ENCODE measurements at places on chromosomes 2 and 18.

- peak; percentile 7 for DNase-seq
Observed at GRCh38 chr2:29309090-29310029, 194.1 kb downstream of the CLIP4 start.

DNA sequence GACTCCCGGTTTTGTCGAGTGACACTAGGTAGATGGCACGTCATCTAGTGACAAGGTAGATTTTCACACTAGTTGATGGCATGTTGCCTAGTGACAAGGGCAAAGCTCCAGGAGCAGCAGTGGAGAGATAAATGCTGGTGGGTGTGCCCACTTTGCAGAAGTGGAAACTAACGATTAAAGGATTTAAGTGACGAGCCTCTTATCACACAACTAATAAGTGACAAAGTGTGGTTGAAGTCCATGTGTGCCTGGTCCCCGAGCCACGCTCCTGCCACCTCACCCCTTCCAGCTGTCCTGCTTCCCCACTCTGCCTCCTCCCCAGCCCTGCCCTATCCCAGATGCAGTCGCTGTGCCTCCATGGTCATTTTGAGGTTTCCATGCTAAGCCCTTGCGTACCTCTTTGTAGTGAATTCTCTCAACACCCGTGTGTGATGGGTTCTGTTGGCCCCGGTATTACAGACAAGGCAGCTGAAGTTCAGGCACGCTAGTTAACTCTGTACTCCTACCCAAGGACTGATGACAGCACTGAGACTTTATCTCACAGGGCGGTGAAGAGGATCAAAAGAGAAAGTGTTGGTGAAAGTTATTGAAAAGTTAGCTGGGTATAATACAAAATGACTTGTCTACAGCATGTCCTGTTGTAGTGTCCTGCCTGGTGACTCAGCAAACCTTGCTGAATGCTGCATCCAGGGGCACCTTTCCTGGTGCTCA is 113.4 kb upstream of the GLI2 start:
- no peak for DNase-seq

DNA sequence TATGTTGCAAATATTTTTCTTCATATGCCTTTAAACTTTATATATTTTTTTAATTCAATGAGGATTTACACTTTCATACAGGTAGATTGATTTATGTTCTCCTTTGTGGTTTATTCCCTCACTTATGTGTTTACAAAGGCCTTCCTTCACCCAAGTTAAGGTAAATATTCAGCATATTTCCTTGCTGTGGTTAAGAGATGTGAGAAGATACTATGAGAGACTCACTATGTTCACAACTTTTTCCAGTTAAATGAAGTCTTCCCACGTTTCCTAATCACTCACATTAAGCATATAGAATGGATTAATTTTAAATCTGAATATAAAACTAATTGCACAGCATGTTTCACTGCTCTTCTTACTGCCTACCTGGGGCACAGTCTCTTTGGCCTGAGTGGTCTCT is 597 bp downstream of the PECR start:
- DNase-seq: no peak

- DNase-seq: no peak
Observed at GRCh38 chr2:203871371-203871983, 3.9 kb downstream of the CTLA4 start.

GRCh38 chr2:9313443-9313842 is 106.8 kb downstream of the ASAP2 start:
- no peak for DNase-seq

DNA sequence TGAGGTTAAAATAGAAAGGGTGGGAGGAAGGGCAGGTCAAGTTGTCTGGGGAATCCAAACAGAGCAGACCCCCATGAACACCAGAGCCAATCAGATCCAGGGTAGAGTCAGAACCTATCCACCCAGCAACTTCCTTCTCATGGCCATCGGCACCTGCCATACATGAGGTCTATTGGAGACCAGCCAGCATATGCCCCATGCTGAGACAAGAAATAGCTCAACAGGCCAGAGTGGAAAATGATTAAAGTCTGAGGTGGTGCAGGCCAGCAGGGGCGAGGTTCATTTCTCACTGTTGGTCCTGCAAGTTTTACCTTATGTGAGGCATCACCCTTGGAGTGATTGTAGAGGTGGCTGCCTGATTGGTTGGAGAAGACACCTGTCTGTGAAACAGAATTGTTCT is 89.2 kb downstream of the LONRF2 start:
- DNase-seq: no peak

GRCh38 chr18:3281456-3282400 is 19.8 kb downstream of the MYL12B start:
- DNase-seq: no peak

DNA sequence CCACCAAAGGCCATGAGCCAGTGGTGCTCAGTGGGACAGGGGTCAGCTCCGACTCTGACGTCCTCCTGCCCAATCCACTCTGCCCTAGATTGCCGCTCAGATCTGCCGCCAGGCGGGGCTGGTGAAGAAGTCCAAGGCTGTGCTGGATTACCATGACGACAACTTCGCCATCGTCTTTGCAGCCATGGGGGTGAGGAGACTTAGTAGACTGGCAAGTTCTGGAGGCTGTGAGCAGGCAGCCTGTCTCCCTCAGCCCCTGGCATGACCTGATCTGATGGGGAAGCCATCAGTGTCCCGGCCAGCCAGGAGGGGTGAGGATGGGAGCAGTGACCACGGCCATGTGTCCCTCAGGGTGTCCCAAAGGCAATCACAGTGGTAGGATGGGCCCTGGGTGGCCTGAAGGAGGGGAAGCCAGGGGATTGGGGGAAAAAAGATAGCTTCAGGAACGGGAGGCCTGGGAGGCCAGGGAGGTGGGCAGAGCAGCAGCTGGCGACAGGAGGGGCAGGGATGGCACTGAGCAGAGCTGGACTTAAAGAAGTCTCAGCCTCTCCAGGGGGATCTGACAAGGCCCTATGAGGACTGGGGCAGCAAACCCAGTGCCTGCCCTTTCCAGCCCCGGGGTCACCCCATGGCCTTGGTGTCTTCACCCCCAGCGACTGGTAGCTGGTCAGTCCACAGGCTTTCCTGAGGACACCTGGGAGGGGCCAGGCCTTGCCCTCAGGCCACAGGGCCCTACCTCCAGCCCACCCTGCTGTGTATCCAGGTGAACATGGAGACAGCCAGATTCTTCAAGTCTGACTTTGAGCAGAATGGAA is 17.4 kb upstream of the ANKRD53 start:
- DNase-seq: no peak

- DNase-seq: no peak
Observed at GRCh38 chr2:88838165-88838635, 146.7 kb downstream of the RPIA start.

DNA sequence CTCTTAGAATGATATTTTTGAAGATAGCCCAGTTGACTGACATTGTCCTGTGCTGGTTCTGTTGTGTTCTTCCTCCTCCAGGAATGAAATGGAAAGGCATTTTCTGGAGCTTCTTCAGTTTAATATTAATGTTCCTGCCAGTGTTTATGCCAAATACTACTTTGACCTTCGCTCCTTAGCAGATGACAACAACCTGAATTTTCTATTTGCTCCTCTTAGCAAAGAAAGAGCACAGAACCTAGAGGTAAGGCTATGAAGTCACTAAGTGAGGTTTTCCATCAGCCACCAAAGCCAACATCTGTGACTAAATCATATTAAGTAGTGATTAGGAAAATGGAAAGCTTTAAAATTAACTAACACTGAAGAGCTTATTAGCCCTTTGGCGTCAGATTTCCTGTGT is 18.8 kb downstream of the FZD5 start:
- no peak for DNase-seq

GRCh38 chr18:21316296-21316695 is 74.3 kb downstream of the GREB1L start:
- no peak for DNase-seq

DNA sequence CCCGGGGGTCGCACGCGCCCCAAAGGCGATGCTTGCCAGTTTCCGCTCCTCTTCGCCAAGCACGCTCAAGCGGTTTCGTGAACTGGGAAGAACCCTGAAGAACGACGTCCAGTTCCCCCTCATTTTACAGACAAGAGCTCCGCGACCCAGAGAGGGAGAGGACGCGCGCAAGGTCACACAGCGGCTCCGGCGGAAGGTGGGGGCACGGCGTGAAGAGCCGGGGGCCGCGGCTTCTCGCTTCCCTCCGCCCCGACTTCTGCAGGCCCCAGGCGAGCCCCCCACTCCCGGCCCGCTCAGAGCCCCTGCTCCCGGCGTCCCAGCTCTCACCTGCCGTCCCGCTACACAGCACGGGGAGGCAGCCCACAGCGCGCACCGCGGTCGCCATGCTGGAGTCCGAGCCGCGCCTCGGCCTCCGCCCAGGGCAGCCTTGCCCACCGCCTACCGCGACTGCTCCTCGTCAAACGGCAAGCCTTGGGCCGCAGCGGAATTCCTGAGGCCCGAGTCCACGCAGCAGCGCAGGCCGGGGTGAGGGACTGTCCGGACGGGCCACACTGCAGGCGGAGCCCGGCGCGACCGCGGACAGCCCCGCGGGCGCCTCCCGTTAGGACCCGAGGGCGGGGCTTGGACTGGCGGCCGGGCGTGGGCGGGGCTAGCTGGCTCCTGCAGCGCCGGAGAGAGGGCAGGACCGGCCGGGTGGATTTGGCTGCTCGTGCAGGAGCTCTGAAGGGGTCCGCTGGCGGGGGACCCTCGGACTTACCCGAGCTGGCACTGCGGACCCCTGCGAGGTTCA is at the start of gene MRPS5:
MRPS5 (minus strand) TSS at position 402 of the 790 bp plus-strand sequence; CDS start at position 385, 17 bp downstream.
- peak; percentile 74 for DNase-seq

- DNase-seq: no peak
Observed at GRCh38 chr18:22200611-22201225, 31.3 kb downstream of the GATA6 start.

DNA sequence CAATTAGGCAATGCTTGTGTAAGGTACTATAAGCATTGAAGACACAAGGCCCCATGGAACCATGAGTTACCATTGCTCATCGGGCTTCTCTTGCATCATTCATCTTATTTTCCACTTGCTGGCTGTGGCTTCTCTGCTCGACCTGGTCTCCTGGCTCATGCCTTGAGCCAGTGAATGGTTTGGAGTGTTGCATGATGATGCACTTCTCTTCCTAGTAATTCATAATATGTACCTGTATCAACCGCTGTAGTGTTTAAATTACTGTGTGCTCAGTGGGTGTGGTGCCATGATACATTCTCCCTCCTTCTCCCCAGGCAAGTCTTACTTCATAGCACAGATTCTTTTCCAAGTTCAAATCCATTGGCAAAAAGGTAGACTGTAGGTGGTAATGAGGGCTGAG is 66.8 kb downstream of the ABCA12 start:
- DNase-seq: no peak

DNA sequence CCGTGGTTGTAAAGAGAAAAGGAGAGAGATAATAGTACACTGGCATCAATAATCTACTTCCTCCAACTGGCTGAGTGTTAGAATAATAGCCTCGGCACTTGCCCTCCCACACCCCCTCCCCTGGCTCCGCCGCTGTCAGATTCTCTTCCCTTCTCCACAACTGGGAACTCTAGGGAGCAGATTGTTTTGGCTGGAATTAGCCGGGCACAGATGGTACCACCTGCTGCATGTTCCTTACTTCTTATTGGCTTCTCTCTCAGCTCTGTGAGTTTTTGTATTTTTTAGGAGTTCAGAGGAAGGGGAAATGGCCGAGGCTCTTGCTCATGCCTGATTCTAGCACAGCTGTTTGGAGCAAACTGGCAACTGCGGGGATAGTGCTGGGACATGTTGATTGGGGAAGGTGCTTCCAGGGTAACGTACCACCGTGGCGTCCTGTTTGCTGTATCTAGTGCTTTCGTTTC is 140.0 kb downstream of the ZEB2 start:
- DNase-seq: no peak

All from occipital lobe (tissue), 3 donors.